ENCODE measurements at places on chromosomes 2 and 18.

- DNase-seq = no peak
Measured at GRCh38 chr2:134648586-134648985, 70.2 kb downstream of the TMEM163 start.

DNA sequence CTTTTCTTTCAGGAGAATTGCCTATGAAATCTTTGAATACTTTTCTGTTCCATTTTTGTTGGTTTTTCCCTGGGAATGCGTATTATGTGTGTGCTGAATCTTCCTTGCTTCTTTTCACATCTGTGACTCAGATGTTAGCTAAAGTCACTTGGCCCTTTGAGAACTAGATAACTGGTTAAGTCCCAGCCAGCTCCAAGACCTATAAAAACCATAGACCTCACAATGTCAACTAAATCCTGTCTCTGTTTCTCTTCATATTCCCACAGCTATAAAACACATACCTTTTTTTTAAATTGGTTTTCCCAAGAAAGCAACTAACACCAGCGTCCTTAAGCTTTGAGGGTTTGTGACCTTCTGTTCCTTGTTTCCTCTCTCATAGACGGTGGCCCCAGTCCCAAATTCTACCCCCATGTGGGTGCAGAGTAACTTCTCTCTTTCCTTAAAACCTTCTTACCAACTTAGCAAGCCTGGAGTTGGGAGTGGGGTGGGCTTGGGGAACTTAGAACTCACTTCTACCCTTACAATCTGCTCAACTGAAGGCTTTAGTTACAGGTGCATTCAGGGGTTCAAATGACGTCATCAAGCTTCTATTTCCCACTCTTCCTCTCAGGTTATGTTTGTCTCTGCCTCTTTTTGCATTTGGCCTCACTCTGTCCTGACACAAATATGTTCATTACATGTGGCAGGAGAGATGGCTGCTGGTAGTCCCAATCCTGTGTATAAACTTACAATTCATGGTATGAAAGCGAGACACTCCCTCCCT lies 58.1 kb upstream of the TGIF1 start:
- no peak for DNase-seq

DNA sequence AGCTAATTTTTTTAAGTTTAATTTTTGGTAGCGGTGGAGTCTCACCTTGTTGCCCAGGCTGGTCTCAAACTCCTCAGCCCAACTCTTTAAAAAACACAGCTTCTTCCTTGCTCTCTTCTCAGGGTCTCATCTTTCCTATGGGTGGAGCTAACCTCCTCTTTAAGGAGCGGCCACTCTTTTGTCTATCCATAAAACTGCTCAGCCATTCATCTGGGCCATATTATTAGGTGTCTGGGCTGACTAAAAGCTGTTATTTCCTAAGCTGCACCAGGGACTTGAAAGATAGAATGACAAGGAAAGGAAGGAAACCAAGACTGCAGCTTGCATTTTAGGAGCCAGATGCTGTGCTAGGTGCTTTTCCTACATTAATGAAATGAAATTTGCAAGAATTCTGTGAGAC lies 35.8 kb upstream of the THOC1 start:
- DNase-seq = no peak

DNA sequence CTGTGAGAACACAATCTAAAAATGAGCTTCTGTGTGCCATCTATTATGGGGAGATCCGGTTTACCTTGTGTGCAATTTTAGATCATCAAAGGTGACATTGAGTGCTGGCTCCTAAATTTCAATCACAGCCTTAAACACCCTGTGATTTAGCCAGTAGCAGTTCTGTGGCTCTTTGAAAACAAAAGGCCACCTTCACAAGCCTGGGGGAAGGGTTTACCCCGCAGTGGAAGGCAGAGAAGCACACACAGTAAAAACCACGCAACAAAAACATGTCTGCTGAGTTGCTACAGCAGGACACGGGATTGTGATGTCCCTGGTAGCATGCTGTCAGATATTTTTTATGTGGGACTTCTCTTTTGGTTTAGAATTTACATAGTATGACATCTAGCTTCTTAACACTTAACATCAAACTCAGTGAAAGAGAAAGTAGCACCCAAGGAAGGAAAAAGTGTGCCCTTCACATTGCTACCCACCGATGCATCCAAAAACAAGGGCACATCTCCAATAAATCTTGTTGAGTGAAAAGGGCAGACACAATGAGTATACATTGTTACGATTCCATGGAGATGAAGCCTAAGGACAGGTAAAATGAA lies 56.1 kb upstream of the RNF152 start:
- DNase-seq = no peak

GRCh38 chr18:73535189-73535588 lies 612.4 kb downstream of the FBXO15 start:
- DNase-seq = no peak

DNA sequence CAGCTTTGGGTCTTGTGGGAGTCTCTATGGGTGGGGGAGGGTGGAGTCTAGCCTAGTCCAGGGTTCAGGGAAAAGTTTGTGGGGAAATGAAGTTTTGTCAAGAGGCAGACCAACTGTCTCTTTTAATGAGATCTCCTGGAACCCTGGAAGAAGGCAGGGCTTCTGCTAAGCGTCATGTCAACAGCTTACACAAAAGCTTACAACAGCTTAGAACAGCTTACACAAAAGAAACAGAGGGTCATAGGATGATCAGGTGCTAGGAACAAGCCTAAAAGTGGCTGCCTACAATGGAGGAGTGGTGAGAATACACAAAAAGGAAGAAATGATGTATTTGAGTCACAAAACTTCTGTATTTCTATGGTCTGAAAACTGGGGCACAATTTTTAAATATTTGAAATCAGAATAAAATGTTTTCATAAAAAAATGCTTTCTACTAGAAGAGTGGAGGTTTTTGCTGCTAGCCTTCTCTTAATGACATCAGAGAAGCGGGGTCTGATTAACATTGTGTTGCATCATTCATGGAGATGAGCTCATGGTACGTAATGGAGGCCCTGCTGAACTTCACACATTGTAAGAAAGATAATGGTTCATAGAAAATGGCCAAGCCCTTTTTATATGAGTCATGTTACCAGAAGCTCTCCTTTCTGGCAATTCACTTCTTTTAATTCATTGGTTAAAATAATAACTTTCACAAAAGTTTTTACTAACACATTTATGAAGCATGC lies 351.0 kb downstream of the PIK3C3 start:
- peak; percentile 37 for DNase-seq

DNA sequence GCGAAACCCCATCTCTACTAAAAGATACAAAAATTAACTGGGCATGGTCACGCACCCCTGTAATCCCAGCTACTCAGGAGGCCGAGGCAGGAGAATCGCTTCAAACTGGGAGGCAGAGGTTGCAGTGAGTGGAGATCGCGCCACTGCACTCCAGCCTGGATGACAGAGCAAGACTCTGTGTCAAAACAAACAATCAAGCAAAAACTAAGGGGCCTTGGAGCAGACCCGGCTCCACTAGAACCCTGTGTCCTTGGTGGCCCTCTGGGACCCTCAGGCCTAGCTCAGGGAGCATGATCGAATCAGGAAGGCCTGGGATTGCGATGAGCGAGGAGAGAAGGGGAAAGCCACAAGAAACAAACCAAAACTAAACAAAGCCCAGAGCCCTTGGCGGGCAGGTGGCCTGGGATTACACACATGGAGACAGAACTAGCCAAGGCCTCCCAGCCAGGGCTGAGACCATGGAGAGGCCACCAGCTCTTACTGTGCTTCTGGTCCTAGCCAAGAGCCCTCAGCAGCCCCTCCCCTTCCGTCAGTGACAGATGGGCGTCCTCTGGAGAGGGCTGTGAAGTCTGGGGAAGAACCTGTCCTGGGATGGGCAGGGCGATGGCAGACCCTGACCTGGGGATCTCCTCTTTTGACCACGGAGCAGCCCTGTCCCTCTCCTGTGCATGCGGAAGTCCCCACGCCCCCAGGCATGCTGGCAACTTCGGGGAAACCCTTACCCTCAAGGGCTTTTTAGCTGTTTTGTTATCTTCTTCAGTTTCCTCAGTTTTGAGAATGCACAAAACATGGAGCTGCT lies 27.4 kb upstream of the CATIP start:
- no peak for DNase-seq

DNA sequence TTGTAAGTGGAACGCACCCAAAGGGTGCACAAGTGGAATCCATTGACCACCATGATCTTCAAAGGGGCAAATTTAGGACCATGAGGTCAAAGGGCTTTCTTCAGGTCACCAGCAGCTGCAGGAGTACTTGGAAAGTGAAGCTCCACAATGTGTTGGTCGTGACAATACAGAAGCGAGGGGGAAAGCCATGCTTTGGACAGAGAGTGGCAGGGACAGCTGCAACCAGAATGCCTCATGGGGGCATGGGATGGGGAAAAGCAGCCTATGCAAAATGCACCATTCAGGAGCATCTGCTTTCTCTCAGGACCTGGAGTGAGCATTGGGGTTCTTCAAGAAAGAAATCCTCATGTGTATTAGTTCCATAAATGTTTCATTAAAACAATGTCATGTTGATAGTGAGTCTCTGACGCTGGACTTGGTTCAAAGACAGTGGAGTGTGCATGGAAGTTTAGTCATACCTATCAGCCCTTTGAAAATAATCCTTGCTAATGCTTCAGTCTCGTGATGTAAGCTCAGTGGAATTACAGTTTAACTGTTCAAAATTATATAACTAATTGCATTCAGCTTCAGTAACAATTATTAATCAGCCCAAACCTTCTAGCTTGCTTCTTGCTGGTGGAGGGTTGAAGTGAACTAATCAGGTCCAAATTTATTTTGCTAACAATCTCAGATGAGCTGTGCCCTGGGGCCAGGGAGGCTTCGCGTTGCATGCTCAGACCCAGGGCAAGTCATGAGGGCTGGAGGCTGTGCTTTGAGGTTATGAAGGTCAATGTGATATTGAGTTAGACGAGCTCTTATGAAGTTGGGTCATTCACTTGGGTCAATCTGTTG lies 41.6 kb downstream of the ACKR3 start:
- DNase-seq = peak; percentile 77

DNA sequence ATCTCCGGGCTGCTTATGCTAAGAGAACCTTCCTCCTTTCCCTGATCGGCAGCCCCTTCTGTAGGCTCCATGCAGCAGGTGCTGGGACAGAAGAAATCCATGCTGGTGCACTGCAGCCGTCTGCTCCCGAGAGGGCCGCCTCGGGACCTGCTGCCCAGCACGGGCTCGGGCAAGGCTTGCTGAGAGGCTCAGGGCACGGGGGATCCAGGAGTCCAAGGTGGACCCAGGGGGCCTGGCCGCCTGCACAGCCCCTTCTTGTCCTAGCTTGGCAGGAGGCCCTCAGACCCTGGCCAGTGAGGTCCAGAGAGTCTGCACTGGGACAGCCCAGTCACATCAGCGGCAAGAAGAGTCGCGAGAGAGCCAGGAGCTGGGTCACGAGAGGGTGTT lies 13.3 kb upstream of the DUSP2 start:
- no peak for DNase-seq

DNA sequence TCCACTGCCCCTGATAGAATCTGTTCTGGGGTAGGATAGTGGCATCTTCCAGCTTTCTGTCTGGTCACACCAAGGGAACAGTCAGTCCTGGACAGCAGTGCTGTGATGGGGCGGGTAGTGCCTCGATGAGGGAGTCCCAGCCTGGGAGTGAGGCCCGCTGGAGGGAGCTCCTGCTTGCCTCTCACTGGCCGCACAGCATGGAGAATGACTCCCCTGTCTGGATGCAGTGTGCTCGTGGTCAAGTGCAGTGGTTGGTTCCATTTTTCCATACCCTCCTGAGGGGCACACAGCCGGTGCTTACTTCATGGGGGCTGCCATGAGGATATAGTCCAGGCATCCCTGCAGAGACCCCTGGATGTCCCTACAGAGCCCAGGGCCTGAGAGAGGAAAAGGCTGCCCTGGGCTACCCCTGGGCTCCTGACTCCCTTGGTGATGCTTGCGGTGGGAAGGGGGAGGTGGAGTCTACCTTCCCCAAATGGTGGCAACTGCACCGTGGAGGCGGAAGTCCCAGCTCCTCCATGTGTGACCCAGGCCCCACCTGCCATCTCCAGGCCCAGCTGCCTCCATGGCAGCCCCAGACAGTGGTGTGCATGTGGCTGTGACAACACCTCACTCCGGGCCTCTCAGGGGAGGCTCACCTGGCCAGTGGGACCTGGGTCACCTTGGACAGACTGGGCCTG lies 212.5 kb downstream of the GLI2 start:
- DNase-seq = no peak

- DNase-seq = no peak
Measured at GRCh38 chr2:206257350-206257749, 17.1 kb upstream of the ZDBF2 start.

GRCh38 chr2:96617012-96617411 lies 21.1 kb downstream of the KANSL3 start:
- DNase-seq = no peak

- no peak for DNase-seq
Measured at GRCh38 chr2:6787376-6787775, 78.3 kb downstream of the CMPK2 start.

- DNase-seq = no peak
Measured at GRCh38 chr18:78719821-78720220, 259.8 kb upstream of the SALL3 start.

DNA sequence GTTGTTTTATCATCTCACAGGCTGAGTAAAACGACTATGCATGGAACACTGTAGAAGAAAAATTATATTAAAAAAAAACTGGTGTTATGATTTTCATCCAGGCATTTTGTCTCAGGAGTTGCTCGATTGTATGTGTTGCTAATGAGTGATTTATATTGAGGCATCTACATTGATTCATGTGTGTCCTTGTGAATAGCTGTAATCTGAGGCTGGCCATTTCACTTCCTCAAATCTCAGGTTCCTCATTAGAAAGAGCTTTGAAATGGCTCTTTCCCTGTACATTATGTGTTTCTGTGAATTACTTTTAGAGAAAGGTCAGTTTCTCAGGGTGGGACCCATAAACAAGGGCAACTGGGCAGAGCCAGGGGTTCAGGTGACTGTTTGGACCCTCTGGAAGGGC lies 2.3 kb downstream of the IL18R1 start:
- DNase-seq = no peak

- peak; percentile 81 for DNase-seq
Measured at GRCh38 chr2:191637182-191638078, 40.5 kb upstream of the NABP1 start.

- no peak for DNase-seq
Measured at GRCh38 chr2:47737-48136, 1.4 kb upstream of the FAM110C start.

- no peak for DNase-seq
Measured at GRCh38 chr2:148994341-148994740, 44.2 kb upstream of the LYPD6B start.

- DNase-seq = no peak
Measured at GRCh38 chr2:192416060-192416459, 221.3 kb upstream of the TMEFF2 start.

DNA sequence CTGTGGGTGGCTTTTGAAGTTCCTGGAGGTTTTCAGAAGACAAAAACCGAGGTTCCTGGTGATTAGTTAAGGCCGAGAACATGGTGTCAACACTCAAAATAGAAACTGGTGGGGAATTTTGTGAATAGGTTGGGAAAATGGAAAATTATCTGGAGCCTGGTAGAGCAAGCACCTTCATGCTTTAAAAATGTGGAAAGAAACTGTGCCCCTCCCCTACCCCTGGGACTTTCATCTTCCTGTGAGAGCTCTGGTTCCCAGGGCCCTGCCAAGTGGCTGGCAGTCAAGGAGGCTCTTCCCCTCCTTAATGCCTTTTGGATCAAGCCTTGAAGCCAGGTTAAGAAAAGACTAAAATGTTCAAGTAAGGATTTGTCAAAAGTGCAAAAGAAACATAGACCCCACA lies 1.9 kb upstream of the CRACDL start:
- DNase-seq = no peak

- peak; percentile 9 for DNase-seq
Measured at GRCh38 chr2:99834426-99834825, 308.0 kb downstream of the AFF3 start.
